ENCODE measurements at places on chromosomes 7 and 10.

- DNase-seq, result no peak
Observed at GRCh38 chr7:123242467-123243092, 42.8 kb upstream of the SLC13A1 start.

GRCh38 chr10:24434961-24435360 lies 226.0 kb downstream of the KIAA1217 start:
- no peak for DNase-seq

DNA sequence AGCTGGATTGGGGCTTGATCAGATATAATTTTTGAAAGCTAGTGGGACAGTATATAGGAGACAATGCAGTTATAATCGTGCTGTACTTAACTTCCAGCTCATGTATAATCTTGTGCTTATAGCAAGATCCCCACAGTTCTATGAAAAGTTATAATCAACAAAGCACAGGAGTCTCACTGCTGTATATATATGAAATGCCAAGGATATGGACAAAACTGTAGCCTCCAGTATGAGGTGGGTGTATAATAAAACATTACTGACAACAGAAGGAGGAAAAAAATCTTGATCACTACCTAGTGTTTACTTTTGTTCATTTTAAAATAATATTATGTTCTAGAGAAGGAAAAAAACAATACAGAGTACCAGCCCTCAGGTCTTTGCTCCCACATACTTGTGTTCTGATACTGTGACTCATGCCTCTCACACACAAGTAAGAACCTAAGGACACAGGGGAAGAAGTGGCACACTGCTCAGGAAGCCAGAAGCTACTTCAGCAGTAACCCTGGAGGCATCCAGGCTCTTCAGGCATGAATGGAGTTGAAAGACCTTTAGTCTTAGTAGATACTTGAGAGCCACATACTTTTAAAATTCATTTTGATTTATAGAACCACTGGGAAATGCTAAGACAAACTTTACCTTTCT lies 265.7 kb upstream of the IMMP2L start:
- no peak for DNase-seq

- DNase-seq, result no peak
Observed at GRCh38 chr10:121702351-121703320, 104.4 kb upstream of the FGFR2 start.

DNA sequence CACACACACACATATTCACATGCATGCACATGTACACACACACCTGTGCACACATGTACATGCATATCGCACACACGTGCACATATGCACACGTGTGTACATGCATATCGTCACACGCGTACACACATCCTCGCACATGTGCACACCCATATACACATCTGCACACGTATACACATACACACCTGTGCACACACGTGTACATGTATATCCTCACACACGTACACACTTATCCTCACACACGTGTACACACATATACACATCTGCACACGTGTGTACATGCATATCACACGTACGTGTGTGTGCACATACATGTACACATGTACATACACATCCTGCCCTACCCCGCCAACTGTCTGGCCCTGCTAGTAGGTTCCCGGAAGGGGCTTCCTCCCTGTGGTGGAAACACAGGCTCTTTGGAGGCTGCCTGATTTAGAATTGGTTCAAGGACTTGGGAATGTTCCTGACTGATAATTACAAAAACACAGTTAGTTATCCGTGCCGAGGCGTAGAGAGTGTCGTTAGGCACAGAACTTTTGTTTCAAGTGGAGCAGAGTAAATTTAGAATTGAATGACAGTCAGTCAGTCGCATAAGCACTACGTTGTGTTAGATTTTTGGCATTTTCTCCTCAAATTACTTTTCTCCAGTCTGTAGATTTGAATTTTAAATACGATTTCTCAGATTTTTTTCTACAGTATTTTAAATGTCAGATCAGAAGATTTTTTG lies 18.5 kb upstream of the PRKAR1B start:
- DNase-seq, result no peak

DNA sequence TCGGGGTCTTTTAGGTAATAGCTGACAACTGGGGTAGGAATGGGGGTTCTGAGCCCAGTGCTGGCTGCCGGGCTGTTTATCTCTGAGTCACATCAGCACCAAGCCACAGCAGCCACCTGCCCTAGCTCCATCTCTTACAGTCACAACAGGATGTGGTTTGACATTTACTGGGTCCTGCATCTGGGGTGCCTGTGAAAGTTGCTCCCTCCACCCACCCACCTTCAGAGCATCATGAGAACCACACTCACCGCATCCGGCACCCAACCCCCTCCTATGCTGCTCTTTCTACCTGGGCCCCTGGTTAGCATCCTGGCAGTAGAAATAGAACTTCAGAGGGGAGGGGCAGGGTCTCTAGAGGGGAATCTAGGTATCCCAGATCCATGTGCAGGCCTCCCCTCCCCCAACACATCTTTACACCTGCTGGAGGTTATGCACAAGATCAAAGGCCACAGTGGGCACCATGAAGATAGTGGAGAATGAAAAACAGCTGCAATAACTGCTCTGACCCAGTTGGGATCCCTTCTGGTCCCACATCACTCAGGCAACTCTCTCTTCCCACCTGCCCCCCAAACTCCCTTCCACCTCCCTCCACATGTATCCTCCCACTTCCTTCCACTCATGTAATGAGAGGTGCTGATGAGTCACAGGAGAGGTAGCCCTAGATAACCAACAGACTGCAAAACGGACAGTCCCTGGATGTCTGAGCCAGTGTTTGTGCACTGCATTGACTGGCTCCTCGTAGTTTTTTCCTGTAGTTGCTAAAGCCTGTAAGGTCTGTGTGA lies 38.2 kb downstream of the PRSS2 start:
- DNase-seq, result peak; percentile 99

DNA sequence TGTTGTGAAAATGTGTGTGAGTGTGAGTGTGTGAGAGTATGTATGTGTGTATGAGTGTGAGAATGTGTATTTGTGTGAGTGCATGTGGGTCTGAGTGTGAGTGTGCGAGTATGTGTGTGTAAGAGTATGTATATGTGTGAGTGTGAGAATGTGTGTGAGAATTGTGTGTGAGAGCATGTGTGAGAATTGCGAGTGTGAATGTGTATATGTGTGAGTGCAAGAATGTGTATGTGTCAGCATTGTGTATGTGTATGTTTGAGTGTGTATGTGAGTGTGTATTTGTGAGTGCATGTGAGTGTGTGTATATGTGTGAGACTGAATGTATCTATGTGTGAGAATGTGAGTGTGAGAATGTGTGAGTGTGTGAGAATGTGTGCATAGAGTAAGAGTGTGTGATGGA lies 72.0 kb upstream of the PCBD1 start:
- no peak for DNase-seq

DNA sequence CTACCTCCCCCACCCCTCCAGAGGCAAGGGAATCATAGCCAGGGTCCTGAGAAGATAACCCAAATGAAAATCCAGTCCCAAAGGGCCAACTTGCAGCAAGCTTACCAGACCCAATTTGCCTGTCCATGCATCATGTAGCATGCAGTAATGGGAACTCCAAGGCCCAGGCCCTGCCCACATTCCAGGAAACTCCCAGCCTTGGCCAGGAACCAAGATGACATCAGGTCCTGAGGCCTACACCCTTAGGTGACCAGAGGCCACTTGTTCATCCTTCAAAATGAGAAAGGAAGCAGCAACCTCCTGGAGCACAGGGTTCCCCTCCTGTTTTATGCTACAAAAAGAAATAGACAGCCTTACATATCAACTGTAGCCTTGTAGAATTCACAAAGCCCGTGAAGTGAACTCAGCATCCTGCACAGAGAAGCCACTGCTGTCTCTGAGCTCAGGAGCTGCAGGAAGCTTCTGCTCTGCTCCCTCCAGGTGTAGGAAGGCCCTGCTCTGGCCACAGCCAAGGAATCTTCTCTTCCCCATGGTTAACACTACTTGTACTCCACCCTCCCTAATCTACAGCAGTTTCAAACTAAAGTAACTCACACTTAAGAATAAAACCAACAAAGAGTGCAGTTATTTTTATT lies 30.3 kb upstream of the GRB10 start:
- DNase-seq, result no peak

DNA sequence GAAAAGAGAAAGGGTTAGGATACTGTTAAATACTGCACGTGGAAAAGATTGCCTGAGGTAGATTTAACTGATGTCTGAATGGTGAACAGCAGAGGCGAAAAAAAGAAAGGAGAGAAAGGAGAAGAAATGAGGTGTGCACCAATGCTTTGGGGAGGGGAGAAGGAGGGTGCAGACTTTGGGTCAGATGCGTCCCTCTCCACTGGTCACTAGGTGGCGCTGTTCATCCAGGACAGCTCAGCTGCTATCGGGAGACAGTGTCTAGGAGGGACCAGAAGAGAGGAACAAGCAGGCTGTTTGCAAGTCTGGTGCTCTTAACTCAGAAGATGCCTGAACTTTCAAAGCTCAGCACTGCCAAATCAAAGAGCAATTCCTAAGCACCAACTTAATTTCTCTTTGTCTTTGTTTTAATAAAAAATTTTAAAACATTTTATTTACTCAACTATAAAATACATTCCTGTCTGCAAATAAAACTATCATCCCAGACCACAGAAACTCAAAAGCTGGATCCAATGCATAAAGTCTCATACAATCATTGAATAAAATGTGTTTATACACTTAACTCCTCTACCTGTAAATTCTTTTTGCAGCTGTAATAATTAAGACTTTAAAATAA lies 83.9 kb upstream of the PDLIM1 start:
- DNase-seq, result no peak

DNA sequence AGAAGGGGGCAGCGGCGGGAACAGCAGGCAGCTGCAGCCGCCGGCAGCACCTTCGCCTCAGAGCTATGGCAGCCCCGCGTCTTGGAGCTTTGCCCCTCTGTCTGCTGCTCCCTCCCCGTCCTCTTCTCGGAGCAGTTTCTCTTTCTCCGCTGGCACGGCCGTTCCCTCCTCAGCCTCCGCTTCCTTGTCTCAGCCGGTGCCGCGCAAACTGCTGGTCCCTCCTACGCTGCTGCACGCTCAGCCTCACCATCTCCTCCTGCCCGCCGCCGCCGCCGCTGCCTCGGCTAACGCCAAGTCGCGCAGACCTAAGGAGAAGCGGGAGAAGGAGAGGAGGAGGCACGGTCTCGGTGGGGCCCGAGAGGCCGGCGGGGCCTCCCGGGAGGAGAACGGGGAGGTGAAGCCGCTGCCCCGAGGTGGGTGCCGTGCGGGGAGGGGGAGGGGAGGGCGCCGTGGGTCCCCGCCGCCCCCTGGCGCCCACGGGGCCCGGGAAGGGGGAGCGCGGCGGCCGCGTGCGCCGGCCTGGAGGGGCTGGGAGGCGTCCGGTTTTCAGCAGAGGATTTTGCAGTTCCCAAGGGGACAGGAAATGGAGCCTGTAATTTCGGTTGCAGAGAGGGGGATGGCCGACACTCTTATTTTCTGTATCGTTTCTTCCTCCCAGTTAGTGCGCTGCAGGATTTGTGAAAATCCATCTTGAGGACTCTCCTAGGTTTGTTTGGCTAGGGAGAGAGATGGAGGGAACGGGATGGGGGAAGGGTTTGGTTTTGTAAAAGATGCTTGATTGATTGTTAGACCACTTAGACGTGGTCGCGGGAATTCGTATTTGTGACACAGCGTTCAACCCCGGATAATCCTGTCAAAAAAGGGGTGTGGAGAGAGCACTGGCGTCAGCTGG lies 630 bp downstream of the RSBN1L start:
- no peak for DNase-seq

DNA sequence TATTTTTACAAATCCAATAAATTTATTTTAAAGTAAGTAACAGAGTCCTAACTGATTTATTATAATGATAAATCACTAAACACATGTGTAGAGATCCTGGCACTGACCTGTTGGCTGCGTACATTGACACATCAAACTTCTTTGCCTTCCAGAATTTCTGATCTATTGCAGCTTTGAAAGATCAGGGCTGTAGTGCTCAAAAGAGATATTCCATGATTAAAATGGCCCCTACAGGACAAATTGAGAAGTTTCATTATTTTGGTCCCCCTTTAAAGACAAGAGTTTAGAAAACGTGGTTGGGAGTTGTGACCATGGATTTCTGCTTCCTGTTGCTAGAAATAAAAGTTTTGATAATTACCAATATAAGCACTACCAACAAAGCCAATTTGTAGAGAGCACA lies 87.7 kb upstream of the PDK4 start:
- DNase-seq, result no peak

GRCh38 chr10:35262436-35262835 lies 73.9 kb upstream of the CCNY start:
- DNase-seq, result no peak

DNA sequence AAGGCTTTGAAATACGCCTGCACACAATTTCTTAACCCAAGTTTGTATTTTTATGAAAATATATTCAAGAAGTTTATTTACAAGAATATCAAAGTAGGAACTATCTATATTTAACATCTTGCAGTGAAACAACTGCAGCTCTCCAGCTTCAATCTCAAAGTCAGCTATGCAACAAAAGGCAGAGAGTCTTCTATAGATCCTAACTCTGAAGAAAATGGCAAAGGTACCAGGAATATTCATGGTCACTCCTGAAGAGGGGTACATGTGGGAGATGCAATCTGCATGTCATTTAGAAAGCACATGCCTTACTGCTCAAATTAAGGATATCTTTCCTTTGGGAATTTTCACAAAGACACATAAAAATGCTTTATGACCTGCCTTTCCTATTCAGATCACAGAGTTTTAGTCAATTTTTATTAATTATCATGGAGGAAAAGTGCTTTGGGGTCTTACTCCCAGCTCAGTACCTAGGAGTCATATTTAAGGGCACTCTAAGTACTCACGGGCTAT lies 1.5 kb downstream of the ANK3 start:
- no peak for DNase-seq

DNA sequence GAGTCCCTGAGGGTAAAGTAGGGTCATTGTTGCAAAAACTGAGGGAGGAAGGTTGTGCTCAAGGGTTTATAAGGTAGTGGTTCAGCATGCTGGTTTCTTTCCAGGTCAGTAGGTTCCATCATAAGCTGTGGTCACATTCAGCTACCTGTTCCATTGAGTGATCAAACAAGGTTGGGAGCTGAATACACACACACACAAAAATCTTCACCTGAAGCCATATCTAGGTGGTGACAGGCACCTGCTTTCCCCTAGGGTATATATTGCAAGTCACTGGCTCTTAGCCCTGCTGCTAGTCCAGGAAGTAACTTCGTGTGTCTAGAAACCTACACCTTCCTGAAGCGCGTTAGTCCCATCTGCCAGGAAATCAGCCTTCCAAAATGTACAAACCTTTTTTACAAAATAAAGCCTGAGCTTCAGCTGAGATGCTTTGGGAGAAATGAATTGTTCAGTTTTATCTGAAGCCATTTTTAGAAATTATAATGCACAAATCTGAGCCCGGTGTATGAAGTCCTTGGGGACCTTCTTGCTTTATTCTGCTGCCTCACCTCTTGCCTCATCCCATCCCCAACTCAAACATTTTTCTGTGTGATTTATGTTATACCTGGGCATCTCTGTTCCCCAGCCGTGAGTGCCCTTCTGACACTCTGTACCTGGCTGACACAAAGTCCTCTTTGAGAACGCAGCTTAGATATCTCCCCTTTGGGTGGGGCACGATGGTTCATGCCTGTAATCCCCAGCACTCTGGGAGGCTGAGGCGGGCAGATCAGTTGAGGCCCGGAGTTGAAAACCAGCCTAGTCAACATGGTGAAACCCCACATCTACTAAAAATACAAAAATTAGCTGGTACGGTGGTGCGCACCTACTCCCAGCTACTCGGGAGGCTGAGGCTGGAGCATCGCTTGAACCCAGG lies 10.6 kb upstream of the LAMTOR4 start:
- DNase-seq, result no peak

Measured in central memory CD4-positive, alpha-beta T cell (primary cell).